Effector memory CD4-positive, alpha-beta T cell (primary cell): ENCODE measurements at places on chromosomes 5 and 9.

DNA sequence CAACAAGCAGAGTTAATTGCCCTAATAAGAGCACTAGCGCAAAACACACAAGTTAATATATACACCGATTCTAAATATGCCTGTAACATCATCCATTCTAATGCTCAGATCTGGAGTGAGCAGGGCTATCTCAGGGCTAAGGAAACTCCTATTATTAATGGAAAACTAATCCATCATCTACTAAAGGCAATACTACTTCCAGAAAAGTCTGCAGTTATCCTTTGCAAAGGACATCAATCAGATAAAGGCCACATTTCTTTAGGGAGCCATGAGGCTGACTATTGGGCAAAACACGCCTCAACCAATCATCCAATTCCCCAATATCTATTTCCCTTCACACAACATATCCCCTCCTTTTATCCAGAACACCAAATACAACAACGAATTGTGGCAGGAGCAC is 1032.3 kb upstream of the NUDT12 start:
- DNase-seq, result no peak

DNA sequence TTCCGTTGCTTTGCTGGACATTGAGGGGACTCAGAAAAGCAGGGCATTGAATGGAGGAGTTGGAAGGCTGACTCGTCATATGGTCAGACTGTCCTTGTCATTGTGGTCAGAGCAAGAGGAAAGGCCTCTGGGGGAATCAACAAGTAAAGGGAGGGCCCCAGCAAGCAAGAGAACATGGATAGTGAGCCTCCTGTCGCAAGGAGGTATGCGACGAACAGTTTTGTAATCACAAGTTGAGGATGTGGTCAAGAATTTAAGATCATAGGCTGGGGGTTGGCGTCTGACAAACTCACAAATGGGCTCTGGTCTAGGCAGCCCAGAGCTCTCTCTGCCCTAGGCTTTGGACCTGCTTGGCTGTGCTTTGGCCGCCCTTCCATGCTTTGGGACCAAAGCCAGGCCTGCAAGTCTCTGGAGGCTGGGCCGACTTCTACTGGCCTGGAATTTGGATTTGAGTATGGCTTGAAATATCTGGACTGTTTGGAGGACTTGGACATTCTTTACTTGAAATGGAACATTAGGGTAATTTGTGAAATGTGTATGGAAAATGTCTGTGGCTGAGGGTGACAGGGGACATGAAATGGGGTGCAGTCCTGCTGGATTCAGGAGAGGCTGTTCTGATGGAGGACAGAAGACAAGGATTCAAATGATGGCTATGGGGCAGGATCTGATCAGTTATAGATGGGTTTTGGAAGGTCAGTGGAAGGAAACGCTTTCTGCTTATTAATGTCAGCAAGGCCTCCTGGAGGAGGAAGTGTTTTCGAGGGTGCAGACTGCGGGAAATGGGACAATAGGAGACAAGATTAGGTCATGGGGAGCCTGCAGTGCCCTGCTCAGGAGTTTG is 19.2 kb upstream of the NDST1 start:
- DNase-seq, result no peak

DNA sequence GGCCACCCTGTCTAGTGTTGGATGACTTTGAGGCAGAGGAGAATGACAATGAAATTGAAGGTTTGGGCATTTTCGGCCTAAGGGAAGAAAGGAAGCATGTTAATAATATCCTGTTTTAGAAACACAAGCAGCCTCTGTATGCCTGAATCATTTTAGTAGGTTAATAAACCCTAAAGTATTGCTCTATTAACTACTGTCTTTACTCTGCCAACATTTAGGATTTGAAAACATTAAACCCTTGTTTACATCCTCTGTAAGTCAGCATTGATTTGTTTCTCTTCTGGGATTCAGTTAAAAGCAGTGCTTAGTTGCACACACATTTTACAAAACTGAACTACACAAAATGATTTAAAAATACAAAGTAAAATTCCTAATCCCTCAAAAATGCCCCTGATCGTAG is 358.9 kb downstream of the ARRDC3 start:
- no peak for DNase-seq

GRCh38 chr5:132708645-132709044 is 28.7 kb downstream of the KIF3A start:
- DNase-seq, result no peak

DNA sequence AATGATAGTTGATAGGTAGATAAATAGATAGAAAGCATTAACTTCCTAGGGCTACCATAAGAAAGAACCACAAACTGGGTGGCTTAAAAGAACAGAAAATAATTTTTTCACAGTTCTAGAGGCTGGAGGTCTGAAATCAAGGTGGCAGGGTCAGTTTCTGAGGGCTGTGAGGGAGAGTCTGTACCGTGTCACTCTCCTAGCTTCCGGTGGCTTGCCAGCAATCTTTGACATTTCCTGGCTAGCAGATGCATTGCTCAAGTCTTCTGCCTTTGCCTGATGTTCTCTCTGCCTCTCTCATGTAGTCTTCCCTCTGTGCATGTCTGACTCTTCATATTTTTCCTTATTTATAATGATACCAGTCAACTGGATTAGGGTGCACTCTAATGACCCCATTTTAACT is 1132.7 kb downstream of the CDH9 start:
- no peak for DNase-seq

DNA sequence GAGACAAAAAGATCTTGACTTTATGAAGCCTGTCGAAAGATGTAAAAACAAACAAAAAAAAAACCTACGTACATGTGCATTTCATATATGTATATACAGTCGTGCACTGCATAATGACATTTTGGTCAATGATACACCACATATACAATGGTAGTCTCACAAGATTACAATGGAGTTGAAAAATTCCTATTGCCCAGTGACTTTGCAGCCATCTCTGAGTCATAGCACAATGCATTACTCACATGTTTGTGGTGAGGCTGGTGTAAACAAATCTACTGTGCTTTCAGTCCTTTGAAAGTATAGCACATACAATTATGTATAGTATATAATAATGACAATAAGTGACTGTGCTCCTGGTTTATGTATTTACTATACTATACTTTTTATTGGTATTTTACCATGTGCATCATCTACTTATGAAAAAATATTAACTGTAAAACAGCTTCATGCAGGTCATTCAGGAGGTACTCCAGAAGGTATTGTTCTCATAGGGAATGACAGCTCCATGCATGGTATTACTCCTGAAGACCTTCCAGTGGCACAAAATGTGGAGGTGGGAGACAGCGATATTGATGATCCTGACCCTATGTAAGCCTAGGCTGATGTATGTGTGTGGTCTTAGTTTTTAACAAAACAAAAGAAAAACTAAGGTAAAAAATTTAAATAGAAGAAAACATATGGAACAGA is 73.7 kb upstream of the FST start:
- DNase-seq, result no peak

GRCh38 chr5:120405923-120406322 is 58.2 kb upstream of the PRR16 start:
- no peak for DNase-seq
